Stomach (tissue), 19 donors: ENCODE measurements at places on chromosomes 7 and 10. TPM values are rescaled to one million over a fixed set of nuclear protein-coding genes. Genes with fewer than 3 reads are reported as not detected.

DNA sequence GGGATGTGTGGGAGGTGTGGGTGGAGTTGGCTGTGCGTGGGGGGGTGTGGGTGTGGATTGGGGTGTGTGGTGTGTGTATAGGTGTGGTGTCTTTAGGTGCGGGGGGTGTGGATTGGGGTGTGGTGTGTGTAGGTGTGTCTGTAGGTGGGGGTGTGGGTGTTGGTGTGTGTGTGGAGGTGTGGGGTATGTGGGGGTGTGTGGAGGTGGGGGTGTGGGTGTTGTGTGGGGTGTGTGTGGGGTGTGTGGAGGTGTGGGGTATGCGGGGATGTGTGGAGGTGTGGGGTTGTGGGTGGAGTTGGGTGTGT, 33.9 kb downstream of the SPDYE17 start:
- no peaks in the 10 kb centered on the region for H3K4me1 ChIP-seq
- H3K36me3 ChIP-seq: peaks cover 34% of the 10 kb centered on the region
- no peaks in the 10 kb centered on the region for H3K27me3 ChIP-seq
- peak; percentile 12 for DNase-seq
- H3K27ac ChIP-seq: no peak overlapping the region
- H3K4me3 ChIP-seq: no peak overlapping the region

GRCh38 chr7:31950091-31950755, 120.0 kb downstream of the PDE1C start:
- H3K4me3 ChIP-seq: no peak overlapping the region
- H3K36me3 ChIP-seq: no peaks in the 10 kb centered on the region
- H3K27ac ChIP-seq: no peak overlapping the region
- peaks cover 11% of the 10 kb centered on the region for H3K4me1 ChIP-seq
- no peak for DNase-seq

- no peak for DNase-seq
- H3K27me3 ChIP-seq: peaks cover 5% of the 10 kb centered on the region
- no peak overlapping the region for H3K27ac ChIP-seq
- no peaks in the 10 kb centered on the region for H3K36me3 ChIP-seq
Observed at GRCh38 chr10:17428351-17429097, 25.9 kb downstream of the ST8SIA6 start.

GRCh38 chr7:97982647-97983046, 7.3 kb downstream of the OCM2 start:
- DNase-seq: no peak
- H3K27ac ChIP-seq: no peak overlapping the region
- no peaks in the 10 kb centered on the region for H3K4me1 ChIP-seq
- no peaks in the 10 kb centered on the region for H3K36me3 ChIP-seq
- H3K4me3 ChIP-seq: no peak overlapping the region

The SPDYE16 gene
- polyA plus RNA-seq: not detected

The SFRP5 gene
- polyA plus RNA-seq: 8.4 TPM

The TMEM120A gene
- polyA plus RNA-seq: 78.6 TPM

The MYL10 gene
- polyA plus RNA-seq: not detected

The BPGM gene
- 19.4 TPM for polyA plus RNA-seq
